ENCODE measurements at places on chromosomes 7 and 10.

DNA sequence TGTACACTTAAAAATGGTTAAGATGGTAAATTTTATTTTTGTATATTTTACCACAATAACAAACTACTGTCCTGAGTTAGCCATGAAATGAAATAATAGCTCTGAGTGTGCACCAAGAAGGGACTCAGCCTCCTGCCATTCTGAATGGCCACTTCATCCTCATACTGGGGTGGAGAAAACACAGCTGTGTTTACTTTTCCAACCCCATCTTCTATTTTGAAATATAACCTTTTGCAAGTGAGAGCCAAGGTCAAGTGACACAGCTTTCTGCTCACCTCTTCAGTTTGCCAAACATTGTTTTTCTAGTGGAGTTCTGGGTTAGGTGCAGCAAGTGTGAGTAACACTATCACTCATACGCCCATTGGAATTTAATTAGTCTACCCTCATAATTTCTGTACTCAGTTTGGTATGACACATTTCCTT is 107.4 kb upstream of the GLCCI1 start:
- DNase-seq, result no peak

DNA sequence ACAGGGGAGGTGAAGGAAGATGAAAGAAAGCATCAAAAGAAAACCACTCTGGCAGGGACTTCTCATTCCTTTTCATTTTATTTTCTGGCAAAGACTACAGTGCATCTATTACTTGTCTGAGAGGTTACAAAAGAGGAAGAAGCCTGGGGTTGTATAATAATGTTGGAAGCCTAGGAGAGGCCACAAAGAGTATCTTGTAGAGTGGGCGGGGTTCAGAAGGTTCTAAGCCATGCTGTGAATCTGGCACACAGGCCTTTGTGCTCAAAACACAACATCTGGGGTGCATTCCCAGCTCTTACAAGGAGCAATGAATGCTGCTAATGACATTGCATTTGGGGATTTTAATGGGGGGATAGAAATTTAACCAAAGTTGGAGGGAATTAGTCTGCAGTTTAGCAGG is 49.4 kb downstream of the MRPL32 start:
- peak; percentile 70 for DNase-seq

DNA sequence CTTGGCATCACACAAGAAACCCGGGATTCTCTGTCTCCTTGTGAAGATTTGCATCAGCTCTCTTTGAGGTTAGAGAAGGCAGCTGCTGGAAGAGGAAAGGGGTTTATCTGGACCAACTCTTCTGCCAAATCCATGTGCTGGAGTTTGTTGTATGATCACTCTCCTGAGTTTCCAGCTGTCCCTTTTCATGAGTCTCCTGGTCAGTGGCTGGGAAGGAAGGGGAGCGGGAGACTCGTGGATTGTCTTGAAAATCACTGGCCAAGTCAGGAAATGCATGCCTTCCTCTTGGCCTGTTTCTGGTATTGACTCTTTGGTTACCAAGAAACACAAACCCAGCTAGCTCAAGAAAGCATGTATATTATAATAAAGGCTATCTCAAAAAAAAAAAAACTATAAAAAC is 38.8 kb downstream of the TACR2 start:
- no peak for DNase-seq

DNA sequence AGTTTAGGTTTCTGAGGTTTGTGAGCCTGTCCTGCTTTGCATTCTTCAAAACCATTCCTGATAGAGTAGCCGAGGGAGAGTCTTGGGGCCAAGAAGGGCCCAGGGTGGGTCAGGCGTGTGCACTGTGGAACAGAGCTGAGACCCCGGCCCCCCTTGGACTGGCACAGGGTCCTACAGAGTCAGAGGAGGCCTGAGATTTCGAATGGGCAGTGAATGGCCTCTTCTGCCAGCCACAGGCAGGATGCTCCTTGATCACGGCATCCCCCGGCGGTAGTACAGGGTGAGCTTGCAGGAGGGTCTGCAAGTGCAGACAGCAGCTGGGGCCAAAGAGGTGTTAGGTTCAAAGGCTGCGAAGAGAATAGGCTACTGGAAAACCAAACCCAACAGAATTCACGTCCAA is 4.6 kb downstream of the TRIM56 start:
- DNase-seq, result no peak

DNA sequence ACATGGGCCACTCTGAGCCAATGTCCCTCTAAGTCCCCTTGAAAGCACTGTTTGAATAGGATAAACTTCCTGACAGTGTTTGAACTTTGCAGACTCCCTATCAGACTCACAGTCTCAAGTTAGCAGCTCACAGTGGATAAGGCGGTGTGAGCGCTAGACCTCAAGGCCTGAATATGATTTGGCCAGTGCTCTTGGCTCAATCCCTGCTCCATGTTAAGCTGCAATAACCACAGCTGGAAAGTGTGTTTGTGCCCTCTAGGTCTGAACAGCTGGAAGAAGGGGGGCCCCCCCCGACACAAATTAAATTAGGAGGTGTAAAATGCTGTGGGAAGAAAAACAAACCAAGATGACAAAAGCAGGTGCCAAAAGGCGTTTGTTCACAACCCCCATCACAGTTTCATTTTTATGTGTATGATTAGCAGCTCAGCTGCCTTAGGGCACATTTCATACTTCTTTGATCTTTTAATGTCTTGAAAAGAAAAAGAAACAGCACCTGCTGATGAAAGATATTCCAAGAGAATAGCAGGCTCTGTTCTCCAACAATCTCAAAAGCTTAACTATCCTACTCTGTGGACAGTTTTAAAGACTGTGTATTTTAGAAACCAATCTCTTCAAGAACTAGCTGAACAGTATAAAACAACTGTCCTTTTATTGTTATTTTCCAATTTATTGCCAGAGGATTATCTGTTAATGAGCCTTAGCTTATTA is 167.6 kb downstream of the SNX13 start:
- no peak for DNase-seq

Data from skin of body (tissue), 3 donors.